ENCODE measurements at places on chromosomes 13 and 19.
A peak's percentile ranks its signal among the peaks of the same experiment; 100 is the strongest.

GRCh38 chr13:28535734-28536133, 40.8 kb upstream of the FLT1 start:
- no peak for DNase-seq

DNA sequence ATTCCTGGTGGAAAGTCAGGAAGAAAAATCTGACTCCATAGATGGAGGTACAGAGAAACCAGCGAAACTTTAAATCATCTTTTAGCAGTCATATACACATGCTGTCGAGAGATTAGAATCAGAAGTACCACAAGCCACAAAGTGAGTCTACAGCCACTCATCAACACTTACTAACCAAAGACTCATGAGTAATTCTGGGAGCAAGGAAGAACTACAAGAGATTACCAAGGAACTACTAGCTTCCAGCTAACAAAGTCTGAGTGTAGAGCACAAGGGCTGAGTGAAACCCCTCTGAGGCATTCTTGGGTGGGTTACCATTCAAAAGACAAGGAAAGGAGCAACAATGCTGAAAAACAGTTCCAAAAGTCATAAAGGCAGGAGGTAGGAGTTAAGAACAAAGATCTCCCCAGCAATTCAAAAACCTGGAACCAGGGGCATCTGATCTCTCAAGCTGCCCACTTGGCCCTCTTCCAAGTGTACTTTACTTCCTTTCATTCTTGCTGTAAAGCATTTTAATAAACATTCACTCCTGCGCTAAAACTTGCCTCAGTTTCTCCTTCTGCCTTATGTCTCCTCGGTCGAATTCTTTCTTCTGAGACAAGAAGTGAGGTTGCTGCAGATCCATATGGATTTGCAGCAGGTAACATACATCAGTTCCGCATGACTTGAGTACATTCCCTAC, 13.0 kb downstream of the RBM26 start:
- DNase-seq = no peak

DNA sequence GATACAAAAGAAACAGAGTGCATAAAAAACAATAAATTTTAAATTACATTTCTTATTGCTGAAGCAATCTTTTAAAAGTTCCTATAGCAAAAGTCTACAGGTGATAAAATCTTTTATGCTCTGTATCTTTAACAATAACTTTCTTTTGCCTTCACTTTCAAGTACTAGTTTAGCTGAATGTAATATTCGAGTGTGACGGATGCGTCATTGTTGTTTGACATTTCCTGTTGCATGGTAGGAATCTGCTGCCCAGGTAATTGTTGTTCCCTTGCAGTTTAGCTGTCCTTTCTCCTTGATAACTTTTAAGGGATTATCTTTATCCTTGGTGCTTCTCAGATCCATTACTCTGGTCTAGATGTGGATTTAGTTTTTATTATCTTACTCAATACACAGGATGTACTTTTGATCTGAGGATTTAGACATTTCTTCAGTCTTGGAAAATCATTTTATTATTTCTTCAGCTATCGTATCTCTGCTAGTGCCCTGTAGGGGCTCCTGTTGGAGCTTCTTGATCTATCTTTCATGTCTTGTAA, 2.1 kb upstream of the CPB2 start:
- no peak for DNase-seq

- DNase-seq = peak; percentile 59
These were observed 85.7 kb downstream of the LRRC63 start for GRCh38 chr13:46297361-46297811.

DNA sequence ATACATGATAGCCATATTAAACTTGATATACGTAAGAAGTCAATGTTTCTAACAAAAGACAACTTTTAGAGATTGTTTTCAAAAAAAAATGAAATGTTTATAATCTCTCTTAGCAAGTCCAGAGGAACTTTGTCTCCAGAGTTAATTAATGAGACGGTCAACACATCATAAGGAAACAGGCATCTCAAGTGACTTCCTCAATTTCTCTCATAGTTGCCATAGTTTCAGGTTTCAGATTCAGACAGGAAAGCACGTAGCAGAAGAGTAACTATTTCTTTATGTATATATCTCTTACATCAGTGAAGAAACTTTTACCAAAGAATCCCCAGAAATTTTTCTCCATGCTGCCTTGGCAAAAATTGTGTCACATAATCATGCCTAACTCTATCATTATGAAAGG, 159.6 kb upstream of the ATXN8OS start:
- no peak for DNase-seq

DNA sequence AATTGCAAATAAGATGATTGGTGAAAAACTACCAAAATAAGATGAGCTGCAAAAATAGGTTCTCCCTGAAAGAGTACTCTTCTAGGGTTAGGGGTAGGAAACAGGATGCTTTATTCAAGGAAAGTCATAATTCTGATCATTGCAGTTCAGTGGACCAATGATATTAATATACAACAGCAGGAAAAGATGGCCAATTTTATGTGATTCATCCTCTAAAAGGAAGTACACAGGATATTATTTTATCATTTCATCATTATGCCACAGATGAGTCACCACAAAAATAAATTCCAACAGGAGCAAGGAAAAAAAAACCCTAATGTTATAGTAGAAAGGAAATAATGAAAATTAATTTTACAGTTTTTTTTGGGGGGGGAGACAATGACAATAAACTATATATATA, 205.0 kb downstream of the NALCN start:
- DNase-seq = peak; percentile 38

GRCh38 chr13:111123221-111123620, 8.1 kb downstream of the ARHGEF7 start:
- no peak for DNase-seq

DNA sequence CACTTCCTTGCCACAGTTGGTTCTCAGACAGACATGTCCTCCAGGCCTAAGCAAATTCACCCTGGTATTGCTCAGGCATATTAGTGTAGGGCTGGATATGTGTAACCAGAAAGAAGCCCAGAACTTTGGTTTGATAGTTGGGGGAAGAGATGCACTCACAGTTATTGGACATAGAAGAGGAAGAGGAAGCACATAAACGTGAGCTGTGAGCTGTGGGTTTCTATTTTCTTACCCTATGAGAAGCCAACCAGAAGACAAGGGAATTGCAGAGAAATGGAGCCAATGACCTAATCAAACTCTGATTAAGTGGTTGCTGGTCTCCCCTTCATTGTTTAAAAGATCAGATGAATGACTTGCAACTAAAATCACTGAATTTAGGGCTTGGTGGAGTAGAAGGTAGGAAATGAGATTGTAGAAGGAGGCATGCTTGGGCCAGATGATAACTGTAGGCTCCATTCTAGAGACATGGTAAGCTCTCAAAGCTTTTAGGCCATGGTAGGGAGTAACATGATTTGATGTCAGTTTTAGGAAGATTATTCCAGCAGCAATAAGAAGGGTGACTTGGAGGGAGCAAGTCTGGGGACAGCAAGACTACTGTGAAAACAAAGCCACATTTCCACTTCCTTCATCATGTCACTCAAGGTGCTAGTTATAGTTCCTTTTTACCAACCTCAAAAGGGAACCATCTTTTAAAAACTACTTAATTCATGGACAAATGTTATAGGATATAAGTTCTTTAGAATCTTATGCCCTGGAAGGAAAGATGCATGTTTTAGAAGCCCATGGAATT, 24.1 kb upstream of the WDFY2 start:
- no peak for DNase-seq

- no peak for DNase-seq
These were observed 52.7 kb downstream of the TRPM4 start for GRCh38 chr19:49210108-49210900.

GRCh38 chr13:37481011-37481884, 117.3 kb downstream of the POSTN start:
- DNase-seq = peak; percentile 46

DNA sequence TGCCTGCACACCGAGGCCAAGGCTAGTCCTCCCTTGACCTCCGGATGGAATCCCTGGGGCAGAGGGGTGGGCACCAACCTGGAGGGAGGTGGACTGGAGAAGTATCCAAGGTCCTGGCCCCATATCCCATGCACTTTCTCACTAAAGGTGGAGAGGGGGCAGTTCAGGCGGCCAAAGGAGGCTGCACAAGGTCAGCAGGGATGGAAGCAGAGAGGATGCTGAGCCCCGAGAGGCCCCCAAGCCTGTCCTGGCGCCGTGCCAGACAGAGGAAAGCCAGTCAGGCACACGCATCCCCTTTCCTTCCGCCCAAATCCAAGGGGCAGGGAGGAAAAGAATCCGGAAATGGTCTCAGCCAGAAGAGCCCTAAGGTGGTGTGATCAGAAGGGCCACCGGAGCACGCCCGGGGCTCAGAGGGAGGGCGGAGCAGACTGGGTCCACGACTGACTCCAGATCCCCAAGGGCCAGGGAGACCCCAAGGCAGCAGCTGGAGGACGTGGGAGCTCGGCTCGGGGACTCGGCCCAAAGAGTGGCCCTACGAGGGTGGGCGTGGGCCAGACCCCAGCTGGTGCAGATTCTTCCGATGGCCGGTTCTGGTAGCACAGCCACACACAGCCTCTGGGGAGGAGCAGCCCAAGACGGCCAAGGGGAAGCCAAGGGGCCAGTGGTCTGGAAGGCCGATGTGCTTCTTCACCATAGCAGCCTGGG, 60.0 kb downstream of the MLLT1 start:
- DNase-seq = peak; percentile 30
